Hematopoietic multipotent progenitor cell (in vitro differentiated cells): ENCODE measurements at places on chromosomes 12 and 14. TPM values are rescaled to one million over a fixed set of nuclear protein-coding genes. Genes with fewer than 3 reads are reported as not detected.

Gene SLC2A14
- total RNA-seq, result 1.9 TPM

Gene CEP128
- 3.5 TPM for total RNA-seq

Gene LUM
- total RNA-seq, result 0.27 TPM

Gene SCN8A
- total RNA-seq, result 0.54 TPM

Gene TPH2
- total RNA-seq, result not detected

Gene KCNC2
- not detected for total RNA-seq

Gene CDKN3
- total RNA-seq, result 5.7 TPM

Gene FITM1
- 2.7 TPM for total RNA-seq

Gene EFS
- under 0.01 TPM for total RNA-seq

Gene ATN1
- 25.0 TPM for total RNA-seq

Gene RHOJ
- not detected for total RNA-seq
